ENCODE measurements at places on chromosomes 11 and 22. TPM values are rescaled to one million over a fixed set of nuclear protein-coding genes. Genes with fewer than 3 reads are reported as not detected.

Gene PTH
- total RNA-seq, result not detected

Gene SNX32
- not detected for total RNA-seq

Gene SEPTIN3
- total RNA-seq, result not detected

Gene UCP3
- total RNA-seq, result 0.27 TPM

Gene MRPL17
- 91.3 TPM for total RNA-seq

Gene APOL5
- total RNA-seq, result not detected

Gene DAGLA
- 2.4 TPM for total RNA-seq

Gene NXPE2
- total RNA-seq, result not detected

Gene SERPING1
- total RNA-seq, result not detected

Gene UPK3A
- total RNA-seq, result not detected

Gene HSCB
- 18.1 TPM for total RNA-seq
